ENCODE measurements at places on chromosomes 12 and 14. TPM values are rescaled to one million over a fixed set of nuclear protein-coding genes. Genes with fewer than 3 reads are reported as not detected.

- peak; percentile 44 for DNase-seq
These were observed 33.0 kb upstream of the ATP2A2 start for GRCh38 chr12:110248096-110248447.

GRCh38 chr12:91289906-91290305 lies 107.3 kb upstream of the DCN start:
- no peak for DNase-seq

DNA sequence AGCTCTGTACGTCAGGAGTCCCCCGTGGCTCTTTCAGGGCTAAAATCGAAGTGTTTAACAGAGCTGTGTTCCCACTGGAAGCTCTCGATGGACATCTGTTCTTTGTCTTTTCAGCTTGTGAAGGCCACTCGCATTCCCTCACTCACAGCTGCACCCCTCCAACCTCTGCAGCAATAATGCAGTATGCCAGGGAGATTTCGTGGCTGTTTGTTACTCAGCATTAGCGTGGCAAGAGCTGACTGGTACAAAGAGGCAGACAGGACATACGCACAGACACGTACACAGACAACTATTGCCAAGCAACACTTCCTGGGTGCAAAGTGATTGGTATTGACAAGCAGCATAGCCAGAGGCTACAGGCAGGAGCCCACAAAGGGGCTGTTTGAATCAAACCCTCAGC lies 11.8 kb upstream of the FBXO21 start:
- no peak for DNase-seq

Gene EPYC
- total RNA-seq = not detected

Gene FAM181A
- total RNA-seq = not detected
